Cortex of kidney (tissue), 1 donor: ENCODE measurements at places on chromosomes 3 and 15.

DNA sequence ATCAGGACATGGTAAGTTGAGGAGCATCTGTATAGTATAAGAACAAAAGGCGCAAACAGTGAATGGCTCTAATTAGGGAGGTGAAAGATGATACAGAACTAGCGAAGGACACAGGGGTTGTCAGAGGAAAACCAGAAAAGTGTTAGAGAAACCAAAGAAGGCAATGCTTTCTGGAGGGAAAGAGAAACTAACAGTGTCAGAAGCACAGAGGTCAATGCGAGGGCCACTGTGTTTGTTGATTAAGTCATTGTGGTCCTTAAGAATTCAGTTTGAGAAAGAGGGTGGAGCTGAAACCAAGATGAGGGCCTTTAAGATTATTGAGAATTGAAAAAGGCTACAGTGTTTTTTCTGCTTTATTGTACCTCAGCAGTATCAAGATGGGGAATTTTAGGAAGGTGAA is 28.8 kb downstream of the ATG7 start:
- no peak for DNase-seq

DNA sequence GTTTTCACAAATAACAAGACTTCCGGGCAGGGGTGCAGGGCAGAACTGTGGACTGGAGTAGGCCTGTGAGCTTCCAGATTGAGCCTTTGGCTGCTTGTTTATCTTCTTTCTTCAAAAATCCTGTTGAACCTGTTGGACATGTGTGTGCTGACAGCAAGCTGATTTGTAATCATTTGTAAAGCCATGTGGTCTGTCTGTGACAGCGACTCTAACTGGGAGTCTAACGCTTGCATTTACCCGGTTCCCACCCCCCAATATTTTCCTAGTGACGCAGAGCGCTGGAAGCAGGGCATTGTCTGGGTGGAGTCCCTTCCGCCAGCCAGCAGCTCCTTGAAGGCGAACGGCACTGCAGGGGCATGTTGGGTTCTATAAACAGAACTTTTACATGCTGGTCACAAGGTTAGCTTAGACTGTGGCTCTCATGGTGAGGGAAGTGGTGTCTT is 85.7 kb upstream of the MYZAP start:
- DNase-seq: no peak

- no peak for DNase-seq
These were observed 75.8 kb downstream of the CNTN3 start for GRCh38 chr3:74538669-74539068.

DNA sequence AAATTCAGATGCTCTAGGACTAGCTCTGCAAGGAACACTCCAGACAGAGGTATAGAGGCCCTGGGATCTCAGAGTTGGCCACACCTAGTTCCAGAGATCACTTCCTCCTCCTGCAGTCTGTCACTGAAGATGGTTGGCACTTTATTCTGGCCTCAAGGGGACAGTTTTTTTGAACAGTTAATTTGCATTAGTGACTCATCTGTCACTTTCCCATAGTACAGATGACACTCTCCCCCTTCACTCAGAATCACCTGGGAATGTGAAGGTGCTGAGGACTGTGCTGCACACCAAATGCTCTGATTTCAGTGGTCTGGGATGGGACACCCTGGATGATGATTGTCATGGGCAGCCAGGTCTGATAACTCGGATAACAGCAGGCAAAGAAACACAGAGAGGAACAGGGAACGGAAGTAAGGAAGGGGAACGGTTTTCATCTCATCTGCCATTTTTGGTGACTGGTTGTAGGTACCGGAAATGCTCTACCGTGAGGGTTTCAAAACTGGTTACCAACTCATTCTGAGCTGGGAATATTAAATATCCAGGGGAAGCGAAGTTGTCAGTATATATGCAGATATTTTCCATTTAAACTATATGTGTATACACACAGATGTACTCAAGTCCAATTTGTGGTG is 232.5 kb upstream of the ST8SIA2 start:
- no peak for DNase-seq

DNA sequence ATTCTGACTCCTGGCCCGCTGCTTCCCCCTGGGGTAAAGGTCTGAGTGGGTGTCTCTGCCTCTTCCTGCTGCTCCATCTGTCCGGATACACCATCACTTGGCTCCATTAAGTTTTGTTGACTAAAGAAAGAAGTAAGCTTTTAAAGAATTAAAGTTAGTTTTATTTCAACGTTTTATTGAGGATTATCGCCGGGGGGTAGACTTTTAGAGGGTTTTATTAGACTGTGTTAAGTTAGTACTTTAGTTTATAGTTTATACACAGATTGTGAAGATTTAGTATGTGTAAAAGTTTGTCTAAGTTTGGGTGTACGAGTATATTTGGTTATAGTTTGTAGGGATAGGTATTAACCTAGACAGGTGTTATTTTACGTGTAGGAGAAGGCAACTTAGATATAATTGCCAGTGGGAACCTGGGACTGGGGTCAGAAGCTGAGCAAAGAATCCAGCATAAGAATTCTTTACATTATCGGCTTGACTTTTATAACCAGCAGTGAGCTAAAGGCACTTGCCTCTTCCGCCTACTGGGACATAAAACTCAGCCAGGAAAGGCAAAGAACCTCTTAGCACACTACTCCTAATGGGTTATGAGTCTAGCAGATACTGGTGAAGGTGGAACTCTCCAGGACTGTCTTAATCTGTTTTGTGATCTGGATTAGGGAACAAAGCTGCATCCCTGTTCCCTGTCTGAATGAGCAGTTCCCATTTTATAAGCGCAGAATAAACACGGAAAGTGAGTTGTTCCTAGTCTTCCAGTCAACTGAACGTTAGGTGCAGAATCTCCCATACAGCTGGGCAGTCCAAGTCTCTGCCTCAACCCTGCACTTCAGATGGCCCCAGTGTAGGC is 131.3 kb downstream of the FAM43A start:
- DNase-seq: no peak

DNA sequence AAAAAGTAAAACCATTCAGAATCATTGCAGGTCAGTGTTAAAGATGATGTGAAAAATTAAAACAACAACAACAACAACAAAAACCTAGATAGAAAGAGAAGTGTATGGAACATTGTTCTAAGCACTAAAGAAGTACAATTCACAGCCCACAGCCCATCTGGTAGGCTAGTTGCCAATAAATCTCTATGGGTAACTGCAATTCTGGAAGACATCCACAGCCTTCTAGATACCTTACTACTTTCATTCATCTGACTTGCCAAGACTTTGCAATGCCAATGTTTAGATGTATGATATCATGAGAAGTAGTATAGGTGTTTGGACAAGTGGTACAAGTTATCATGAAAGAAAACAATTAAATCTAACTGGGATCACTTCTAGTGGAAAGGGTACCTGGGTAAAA is 198.6 kb downstream of the VGLL3 start:
- no peak for DNase-seq

DNA sequence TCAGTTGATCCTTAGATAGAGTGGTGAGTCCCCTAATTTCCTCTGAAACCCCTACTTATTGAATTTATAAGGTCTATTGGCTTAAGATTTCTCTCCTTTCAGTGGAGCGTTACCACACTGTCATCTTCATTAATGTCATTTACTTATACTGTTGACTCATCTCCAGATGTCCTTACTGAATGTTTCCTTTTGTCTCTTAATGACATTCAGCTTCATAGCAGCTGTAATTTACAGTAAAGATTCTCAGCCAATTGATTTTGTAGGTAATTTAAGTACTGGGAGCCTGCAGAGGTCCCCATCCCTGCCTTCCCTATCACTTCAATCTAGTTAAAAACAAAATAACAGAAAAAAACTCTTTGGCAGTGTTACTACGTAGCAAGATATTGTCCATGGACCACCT is 18.8 kb downstream of the STX19 start:
- DNase-seq: no peak

GRCh38 chr3:167895684-167896083 is 160.2 kb downstream of the SERPINI1 start:
- DNase-seq: no peak

DNA sequence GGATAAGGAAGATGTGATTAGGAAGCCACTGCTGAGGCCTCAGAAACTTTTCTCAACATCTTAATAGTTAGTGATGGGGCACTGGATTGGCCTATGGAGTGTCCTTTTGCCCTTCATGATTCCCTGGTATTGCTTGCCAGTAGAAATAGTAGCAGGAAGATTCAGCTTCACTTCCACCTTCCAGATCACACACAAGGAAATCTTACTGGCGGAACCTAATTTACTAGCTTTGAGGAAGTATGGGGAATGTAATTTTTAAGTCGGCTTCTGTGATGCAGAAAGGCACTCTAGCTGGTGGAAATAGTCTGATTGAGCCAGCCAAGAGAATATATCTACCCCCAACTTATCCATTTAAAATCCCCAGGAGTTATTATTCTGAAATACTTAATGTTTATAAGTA is 46.5 kb downstream of the LPP start:
- DNase-seq: no peak
